Forelimb muscle (tissue), 1 donor: ENCODE measurements at places on chromosomes 13 and 19.

DNA sequence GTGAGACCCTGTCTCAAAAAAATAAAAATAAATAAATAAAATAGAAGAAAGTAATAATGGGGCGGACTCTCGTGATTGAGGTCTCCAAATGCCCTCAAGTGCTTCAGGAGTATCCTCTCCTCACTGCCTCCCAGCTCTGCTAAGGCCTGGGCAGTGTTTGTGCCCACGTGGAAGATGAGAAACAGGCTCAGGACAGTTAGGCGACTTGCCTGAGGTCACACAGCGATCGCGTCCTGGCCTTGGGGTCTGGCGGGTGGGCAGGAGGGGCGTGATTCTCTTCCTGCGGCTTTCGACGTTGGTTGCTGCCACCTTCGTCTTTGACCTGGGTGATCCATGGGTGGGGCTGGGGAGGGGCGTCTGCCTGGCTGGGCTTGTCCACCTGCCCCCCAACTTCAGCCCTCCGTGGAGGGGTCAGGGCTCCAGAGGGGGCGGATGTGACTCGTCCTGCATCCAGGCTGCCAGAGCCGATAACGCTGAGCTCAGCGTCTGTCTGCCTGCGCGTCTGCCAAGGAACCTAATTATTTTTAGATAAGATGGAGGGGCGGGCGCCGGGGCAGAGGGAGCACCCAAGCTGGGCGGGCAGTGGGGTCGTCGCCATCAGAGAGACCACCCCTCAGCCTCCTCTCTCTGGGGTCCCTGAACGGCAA, 56.9 kb downstream of the NFIC start:
- no peak for DNase-seq

- DNase-seq: no peak
Measured at GRCh38 chr19:49427855-49428546, 2.8 kb downstream of the GFY start.

- no peak for DNase-seq
Measured at GRCh38 chr13:77095288-77095687, 68.3 kb upstream of the FBXL3 start.

DNA sequence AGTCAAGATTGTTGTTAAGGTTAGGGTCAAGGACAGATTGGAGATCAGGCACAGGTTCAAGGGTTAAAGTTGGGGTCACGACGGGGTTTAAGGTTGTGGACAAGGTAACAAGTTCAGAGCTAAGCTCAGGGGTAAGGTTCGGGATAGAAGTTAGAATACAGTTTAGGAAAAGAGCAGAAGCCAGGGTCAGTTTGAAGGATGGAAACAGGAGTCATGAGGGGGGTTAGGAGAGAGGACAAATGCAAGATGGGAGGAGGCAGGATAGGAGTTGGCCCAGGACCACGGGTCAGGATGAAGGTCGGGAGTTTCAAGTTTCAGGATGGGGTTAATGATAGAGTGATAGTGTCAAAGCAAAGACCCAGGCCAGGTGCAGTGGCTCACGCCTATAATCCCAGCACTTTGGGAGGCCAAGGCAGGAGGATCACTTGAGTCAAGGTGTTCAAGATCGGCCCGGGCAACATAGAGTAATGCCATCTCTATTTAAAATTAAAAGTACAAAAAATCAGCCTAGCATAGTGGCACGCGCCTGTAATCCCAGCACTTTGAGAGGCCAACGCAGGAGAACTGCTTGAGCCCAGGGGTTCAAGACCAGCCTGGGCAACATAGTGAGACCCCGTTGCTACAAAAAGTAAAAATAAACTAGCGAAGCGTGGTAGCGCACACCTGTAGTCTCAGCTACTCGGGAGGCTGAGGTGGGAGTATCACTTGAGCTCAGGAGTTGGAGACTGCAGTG, 7.7 kb downstream of the NPHS1 start:
- DNase-seq: no peak

DNA sequence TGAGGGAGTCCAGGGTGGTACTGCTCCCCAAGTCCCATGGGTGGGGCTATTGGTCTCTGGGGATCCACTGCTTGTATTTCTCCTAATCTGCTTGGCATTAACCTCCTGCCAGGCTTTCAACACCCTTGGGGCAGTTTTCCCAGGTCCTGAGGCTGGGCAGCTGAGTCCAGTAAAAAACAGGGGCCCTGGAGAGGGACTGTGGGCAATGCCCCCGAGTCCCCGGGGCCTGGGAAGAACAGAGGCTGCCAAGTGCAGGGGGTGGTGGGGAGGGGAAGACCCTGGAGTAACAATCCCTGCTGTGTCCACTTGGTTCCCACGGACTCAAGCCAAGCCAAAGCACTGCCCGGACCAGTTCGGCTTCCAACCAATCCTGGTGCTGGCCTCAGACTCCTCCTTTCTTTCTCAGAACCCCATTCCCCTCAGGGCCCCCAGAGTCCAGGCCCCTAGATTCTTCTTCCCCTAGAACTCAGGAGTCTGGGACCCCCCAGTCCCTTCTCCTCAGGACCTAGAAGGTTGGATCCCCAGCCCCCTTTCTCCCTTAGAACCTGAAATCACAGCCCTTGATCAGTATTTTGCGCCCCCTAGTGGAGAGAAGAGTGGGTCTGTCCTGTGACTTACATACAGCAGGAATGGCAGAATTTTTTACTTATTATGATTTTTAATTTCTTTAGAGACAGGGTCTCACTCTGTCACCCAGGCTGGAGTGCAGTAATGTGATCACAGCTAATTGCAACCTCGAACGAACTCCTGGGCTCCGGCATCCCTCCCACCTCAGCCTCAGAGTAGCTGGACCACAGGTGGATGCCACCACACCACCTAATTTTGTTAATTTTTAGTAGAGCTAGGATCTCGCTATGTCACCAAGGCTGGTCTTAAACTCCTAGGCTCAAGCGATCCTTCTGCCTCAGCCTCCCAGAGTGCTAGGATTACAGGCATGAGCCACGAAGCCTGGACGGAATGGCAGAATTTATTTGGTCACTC, 3.7 kb upstream of the CLPTM1 start:
- DNase-seq: peak; percentile 51

GRCh38 chr13:33535061-33535460, 249.5 kb upstream of the STARD13 start:
- DNase-seq: no peak

DNA sequence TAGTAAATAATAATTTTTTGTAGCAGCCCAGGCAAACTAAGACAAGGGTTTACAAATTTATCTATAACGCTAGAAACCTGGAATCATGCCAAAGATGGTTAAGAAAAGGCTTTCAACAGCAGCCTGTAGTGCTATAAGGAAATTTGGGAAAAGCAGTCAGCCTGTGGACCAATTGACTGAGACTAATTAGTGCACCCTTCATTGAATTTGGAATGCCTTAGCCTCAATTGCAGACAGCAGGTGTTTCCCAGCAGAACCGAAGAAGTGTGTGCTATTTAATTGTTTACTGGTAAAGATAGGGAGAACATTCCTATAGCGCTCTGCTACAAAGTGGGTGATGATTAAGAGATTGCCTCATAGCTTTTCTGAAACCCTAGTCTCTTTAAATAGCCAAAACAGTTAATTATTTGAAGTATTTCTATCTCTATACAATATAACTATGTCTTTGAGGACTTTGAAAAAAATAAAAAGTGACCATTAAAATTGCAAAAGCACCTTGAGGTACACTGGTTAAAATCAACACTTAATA, 1884.3 kb upstream of the PCDH20 start:
- DNase-seq: no peak

DNA sequence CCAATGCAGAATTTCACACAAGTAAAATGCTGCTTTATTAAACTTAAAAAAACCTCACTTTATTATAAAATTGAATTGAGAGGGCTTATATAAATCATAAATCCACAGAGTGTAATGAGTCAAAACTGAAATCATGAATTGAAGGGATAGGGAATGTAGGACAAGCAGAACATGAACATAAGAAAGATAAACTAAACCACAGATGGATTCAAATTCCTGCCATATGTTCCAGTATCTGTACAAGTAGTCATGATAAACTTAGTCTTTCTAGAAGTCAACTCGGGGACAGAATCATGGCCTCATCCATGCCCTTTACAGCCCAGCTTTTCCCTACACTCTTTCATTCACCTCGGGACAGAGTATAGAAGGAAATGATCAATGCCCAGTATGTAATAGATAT, 16.6 kb downstream of the LMO7 start:
- DNase-seq: no peak

DNA sequence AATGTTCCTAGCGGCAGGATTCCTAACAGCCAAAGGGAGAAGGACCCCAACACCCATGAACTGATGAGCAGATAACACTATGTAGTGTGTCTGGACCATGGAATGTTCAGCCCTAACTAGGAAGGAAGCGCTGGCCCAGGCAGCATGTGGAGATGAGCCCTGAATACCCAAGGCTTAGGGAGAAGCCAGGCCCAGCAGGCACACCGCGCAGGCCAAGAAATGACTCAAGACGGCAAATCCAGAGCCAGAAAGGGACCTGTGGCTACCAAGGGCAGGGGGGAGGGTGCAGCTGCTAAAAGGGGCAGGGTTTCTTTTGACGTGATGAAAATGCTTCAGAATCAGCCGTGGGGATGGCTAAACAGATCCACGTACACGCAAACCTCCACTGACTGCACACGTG, 20.7 kb upstream of the TINCR start:
- DNase-seq: no peak
